Body of pancreas (tissue), 4 donors: ENCODE measurements at places on chromosomes 1 and 21. TPM values are rescaled to one million over a fixed set of nuclear protein-coding genes. Genes with fewer than 3 reads are reported as not detected.
A peak's percentile ranks its signal among the peaks of the same experiment; 100 is the strongest.

DNA sequence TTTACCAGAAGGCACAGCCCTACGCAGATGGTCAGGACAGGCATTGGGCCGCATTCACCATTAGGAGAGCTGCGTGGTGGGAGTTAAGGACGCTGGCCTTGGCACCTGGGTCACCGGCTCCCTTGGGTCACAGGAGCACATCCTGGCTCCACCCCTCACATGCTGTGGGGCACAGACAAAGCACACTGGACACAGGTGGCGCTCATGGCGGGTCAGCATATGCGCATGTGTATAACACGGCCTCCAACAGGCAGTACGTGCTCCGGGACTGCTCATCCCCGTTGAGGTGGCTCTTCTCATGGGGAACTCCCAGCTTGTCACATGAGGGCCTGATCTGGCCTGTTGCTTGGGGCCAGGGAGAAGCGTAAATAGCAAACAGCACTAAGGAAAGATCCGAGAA is 25.0 kb downstream of the PGBD5 start:
- no peak for DNase-seq
- H3K27ac ChIP-seq, result no peak overlapping the region
- no peaks in the 10 kb centered on the region for H3K36me3 ChIP-seq
- H3K27me3 ChIP-seq, result no peaks in the 10 kb centered on the region

DNA sequence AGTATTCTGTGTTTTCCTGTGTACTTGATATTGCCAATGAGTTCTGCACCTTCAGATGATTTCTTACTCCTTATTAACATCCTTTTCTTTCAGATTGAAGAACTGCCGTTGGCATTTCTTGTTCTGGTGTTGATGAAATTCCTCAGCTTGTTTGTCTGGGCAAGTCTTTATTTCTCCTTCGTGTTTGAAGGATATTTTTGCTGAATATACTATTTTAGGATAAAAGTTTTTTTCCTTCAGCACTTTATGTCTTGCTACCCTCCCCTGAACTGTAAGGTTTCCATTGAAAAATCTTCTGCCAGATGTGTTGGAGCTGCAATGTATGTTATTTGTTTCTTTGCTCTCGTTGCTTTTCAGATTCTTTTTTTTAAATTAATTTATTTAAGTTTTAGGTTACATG is 265.9 kb downstream of the HHAT start:
- no peaks in the 10 kb centered on the region for H3K27me3 ChIP-seq
- no peak overlapping the region for H3K27ac ChIP-seq
- H3K4me3 ChIP-seq, result no peak overlapping the region
- no peak for DNase-seq
- no peaks in the 10 kb centered on the region for H3K4me1 ChIP-seq

- no peaks in the 10 kb centered on the region for H3K36me3 ChIP-seq
- H3K4me3 ChIP-seq, result no peak overlapping the region
- no peak overlapping the region for H3K27ac ChIP-seq
- no peaks in the 10 kb centered on the region for H3K27me3 ChIP-seq
- no peak for DNase-seq
Observed at GRCh38 chr1:62311473-62311943, 7.7 kb downstream of the KANK4 start.

DNA sequence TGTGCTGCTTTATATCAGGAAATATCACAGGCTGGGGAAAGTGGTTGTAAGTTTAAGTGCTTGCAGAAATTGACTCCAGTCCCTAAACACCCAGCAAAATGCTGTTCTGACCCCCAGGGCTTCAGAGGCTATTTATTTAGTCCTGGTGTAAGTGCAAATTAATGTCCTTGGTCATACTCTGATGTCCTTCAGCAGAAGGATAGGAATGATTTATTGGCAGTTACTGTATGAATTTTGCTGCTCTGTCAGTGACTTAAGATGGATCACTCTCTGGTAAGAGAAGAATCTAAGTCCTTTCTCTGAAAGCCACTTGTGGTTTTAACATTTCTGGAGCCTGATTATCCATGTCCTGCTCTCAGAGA is 21.9 kb downstream of the FAM20B start:
- no peak overlapping the region for H3K4me3 ChIP-seq
- no peaks in the 10 kb centered on the region for H3K36me3 ChIP-seq
- H3K27ac ChIP-seq, result no peak overlapping the region
- H3K27me3 ChIP-seq, result no peaks in the 10 kb centered on the region
- DNase-seq, result no peak
- no peaks in the 10 kb centered on the region for H3K4me1 ChIP-seq

DNA sequence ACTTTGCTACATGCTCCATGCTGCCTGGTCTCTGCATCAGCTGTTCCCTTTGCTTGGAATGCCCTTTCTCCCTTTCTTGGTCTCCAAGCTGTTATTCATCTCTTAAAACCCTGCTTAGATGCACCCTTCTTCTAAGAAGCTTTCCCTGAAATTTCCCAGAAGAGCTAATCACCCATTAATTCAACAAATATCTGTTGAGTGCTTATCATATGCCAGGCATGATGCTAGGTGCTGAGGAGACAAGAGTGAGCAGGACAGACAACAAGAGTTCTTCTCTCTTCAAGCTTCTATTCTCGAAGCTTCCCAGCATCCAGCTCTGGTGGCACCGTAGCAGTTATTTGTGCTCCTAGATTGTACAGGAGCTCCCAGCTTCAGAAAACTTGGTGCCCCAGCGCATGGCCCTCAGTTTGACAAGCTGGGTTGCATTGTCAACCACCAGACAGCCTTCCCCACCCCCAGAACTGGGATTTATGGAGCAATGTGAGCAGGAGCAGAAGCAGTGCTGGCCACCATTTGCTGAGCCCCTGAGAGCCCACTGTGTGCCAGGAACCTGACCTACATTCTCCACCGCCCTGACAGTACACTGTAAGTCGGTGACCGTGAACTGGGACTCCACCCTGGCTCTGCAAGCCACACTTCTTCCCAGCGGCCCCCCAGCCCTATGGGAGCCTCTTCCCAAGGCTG is 68.0 kb upstream of the ACOT11 start:
- no peak overlapping the region for H3K27ac ChIP-seq
- DNase-seq, result no peak
- H3K4me3 ChIP-seq, result no peak overlapping the region

DNA sequence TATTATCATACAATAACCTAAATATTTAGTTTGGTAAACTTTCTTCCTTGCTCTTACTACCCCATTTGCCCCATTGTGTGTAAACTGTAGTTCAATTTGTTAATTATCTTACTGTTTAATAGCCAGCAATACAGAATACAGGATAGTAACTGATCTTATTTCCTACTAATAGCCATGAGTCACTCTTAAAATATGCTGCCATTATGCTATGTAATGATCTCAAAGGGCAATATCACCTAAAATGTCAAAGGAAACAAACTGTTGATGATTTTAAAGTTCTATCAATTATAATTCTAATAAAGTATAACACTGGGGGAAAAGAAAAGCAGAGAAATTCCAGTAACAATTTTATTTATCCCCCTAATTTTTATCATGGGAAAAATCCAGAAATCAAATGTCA is 4.3 kb downstream of the SLC30A1 start:
- no peaks in the 10 kb centered on the region for H3K36me3 ChIP-seq
- H3K4me1 ChIP-seq, result peaks cover 36% of the 10 kb centered on the region
- H3K27me3 ChIP-seq, result no peaks in the 10 kb centered on the region

DNA sequence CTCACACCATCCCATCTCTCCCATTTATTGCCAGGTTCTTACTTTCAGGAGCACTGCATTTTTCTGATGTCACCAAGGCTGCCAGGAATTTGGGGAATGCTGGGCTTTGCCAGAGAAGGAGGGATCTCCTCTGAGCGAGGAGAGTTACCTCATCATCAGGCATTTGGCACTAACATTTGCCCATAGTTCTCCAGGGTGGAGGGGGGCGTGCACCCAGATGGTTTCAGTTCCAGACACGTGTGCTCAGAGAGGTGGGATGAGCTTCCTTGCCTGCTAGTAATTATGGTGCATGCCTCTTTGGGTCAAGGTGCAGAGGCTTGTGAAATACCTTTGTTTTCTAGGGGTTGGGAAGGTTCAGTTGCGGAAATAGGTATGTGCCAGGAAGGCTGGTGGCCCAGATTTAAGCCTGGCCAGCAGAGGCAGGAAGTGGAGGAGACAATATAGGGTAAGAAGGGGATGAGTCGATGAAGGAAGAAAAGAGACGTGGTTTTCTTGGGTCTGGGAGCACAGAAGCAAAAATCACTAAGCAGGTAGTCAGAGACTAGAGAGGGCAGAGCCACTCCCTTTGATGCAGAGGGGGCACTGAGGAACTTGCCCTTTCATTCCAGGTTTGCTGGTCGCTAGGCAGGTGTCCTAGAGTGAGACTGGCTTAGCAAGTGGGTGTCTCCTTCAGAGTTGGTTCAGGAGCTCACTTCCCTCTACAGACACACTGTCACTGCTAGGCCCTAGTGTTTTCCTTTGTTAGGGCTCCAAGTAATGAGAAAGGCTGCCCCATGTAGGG is 7.2 kb downstream of the TUFT1 start:
- no peaks in the 10 kb centered on the region for H3K36me3 ChIP-seq
- H3K27me3 ChIP-seq, result no peaks in the 10 kb centered on the region
- peak overlapping the region; percentile 69 for H3K27ac ChIP-seq
- peaks cover 53% of the 10 kb centered on the region for H3K4me1 ChIP-seq

GRCh38 chr1:210244746-210245367 is 12.3 kb downstream of the SERTAD4 start:
- no peak overlapping the region for H3K27ac ChIP-seq
- H3K27me3 ChIP-seq, result no peaks in the 10 kb centered on the region
- H3K36me3 ChIP-seq, result no peaks in the 10 kb centered on the region
- no peaks in the 10 kb centered on the region for H3K4me1 ChIP-seq

GRCh38 chr21:18743531-18743930 is 339.9 kb upstream of the TMPRSS15 start:
- no peak for DNase-seq
- H3K4me1 ChIP-seq, result no peaks in the 10 kb centered on the region
- H3K27me3 ChIP-seq, result no peaks in the 10 kb centered on the region
- no peaks in the 10 kb centered on the region for H3K36me3 ChIP-seq

DNA sequence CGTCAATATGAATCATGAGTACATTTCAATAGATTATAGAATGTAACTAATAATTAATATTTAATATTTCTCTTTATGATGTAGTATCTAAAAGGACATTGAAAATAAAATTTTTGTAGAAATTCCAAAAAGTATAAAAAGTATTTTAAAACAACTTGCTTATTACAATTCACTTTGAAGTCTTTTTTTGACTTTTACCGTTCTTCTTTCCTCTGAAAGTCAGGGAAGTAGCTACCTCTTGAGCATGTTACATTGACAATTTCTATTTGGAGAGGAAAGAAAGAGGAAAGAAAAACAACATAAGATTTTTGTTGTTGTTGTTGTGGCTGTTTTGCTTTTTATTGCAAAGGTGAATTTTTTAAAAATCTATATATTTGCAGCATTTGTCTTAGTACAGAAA is 1.3 kb downstream of the PTPRC start:
- no peak for DNase-seq
- no peaks in the 10 kb centered on the region for H3K27me3 ChIP-seq
- no peak overlapping the region for H3K27ac ChIP-seq
- no peaks in the 10 kb centered on the region for H3K36me3 ChIP-seq

DNA sequence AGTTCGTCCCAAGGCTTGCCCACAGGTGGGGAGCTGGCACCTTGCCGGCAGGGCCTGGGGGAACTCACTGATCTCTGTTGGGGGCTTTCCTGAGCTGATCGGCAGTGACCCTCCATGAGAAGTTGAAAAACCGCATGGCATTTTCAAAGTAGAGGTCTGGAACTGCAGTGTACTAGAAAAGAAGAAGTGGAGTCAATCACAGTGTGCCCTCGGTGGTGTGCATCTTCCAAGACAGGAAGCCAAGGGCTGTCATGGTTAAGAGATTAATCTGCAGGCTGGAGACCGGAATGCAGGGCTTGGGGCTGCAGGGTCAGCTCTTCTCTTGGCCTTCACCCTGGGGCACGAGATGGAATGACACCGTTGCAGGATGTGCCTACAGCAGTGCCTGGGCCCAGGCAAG is 56.8 kb downstream of the ECE1 start:
- H3K27me3 ChIP-seq, result no peaks in the 10 kb centered on the region
- H3K4me1 ChIP-seq, result peaks cover 18% of the 10 kb centered on the region
- DNase-seq, result no peak
- no peak overlapping the region for H3K4me3 ChIP-seq
- no peak overlapping the region for H3K27ac ChIP-seq

DNA sequence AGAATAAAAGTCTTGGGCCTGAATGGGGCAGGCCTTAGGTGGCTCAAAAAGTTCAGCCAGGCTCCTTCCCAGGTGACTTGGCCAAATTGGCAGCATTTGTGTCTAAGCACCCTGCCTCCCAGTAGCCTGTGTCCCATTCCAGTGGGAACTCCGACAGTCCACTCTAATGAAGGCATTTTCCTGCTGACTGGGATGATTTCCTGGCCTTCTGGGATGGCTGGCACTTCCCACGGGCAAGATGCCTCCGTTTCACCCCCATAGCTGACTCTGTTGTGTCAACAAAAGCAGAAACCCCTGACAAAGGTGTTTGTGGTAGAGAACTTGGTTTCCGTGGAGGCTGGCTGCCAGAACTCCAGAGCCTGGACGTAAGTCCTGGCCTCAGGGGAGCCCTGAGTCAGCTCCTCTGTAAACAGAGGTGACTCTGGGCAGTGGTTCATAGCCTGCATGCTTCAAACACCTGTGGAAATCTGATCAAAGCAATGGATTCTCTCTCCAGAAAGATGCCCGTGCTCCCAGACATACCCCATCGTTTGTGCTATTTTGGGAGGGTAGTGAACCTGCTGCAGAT is 36.6 kb downstream of the WNT3A start:
- H3K4me3 ChIP-seq, result no peak overlapping the region
- no peaks in the 10 kb centered on the region for H3K36me3 ChIP-seq
- DNase-seq, result no peak
- no peak overlapping the region for H3K27ac ChIP-seq
- no peaks in the 10 kb centered on the region for H3K27me3 ChIP-seq

- H3K4me1 ChIP-seq, result no peaks in the 10 kb centered on the region
- H3K27ac ChIP-seq, result no peak overlapping the region
- H3K4me3 ChIP-seq, result no peak overlapping the region
- no peak for DNase-seq
Observed at GRCh38 chr1:23577056-23578004, 18.0 kb upstream of the ID3 start.

- no peaks in the 10 kb centered on the region for H3K36me3 ChIP-seq
- H3K4me3 ChIP-seq, result no peak overlapping the region
- no peak overlapping the region for H3K27ac ChIP-seq
Observed at GRCh38 chr1:10857687-10858086, 61.2 kb upstream of the CASZ1 start.

- H3K4me3 ChIP-seq, result no peak overlapping the region
- no peaks in the 10 kb centered on the region for H3K4me1 ChIP-seq
- H3K27me3 ChIP-seq, result no peaks in the 10 kb centered on the region
- no peak overlapping the region for H3K27ac ChIP-seq
Observed at GRCh38 chr1:227869279-227869842, 53.9 kb downstream of the PRSS38 start.

SAMD13 gene
- total RNA-seq, result 0.66 TPM

RGS8 gene
- total RNA-seq, result not detected

OR2T35 gene
- total RNA-seq, result not detected

PTGER3 gene
- 15.0 TPM for total RNA-seq

KHDC4 gene
- total RNA-seq, result 32.7 TPM

CD1B gene
- total RNA-seq, result 1.0 TPM
